Ovary (tissue), 10 donors: ENCODE measurements at places on chromosomes 13 and 19. TPM values are rescaled to one million over a fixed set of nuclear protein-coding genes. Genes with fewer than 3 reads are reported as not detected.

FLT3LG gene
- 15.2 TPM for total RNA-seq

ZSCAN4 gene
- total RNA-seq: 1.3 TPM

GGN gene
- 0.24 TPM for total RNA-seq

TNFSF11 gene
- total RNA-seq: not detected

GRCh38 chr13:50707628-50708027, 135.9 kb downstream of the DLEU7 start:
- DNase-seq: no peak

GRCh38 chr13:80755910-80756309, 415.0 kb upstream of the SPRY2 start:
- DNase-seq: no peak

GRCh38 chr13:67146523-67147130, 83.5 kb downstream of the PCDH9 start:
- DNase-seq: no peak

GRCh38 chr19:50173127-50173526, 10.0 kb upstream of the IZUMO2 start:
- no peak for DNase-seq

- DNase-seq: no peak
Observed at GRCh38 chr13:100495455-100495854, 93.1 kb downstream of the GGACT start.
